ENCODE measurements at places on chromosomes 7 and 10.

- no peak for DNase-seq
Observed at GRCh38 chr7:29190349-29191045, 4.1 kb upstream of the CHN2 start.

DNA sequence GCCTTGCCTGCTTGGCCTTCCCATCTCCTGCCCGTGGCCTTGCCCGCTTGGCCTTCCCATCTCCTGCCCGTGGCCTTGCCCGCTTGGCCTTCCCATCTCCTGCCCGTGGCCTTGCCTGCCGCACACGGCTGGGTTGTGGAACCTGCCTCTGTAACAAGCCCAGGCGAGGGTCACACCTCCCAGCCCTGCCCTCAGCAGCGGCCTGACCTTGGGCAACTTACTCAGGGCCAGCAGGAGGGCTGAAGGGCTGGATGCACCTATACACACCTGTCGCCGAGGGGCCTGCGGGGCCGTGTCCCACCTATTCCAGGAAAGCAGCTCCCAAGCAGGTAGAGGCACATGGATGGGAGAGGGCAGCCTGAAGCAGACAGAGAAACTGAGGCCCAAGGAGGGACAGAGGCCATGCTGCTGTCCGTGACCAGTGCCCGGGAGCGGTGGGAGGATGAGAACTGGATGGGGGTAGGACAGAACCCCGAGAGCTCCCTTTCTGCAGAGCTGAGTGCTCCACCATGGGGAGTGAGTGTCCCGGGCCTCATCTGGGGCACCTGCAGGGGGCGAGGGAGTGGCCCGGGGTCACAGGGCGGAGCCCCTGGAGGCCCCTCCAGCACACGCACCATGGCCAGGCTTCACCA, 277.6 kb downstream of the ELFN1 start:
- no peak for DNase-seq

- no peak for DNase-seq
Observed at GRCh38 chr10:23037561-23037960, 57.8 kb upstream of the MSRB2 start.

GRCh38 chr7:37153376-37153775, 295.3 kb downstream of the ELMO1 start:
- no peak for DNase-seq

- DNase-seq = no peak
Observed at GRCh38 chr7:47302560-47302959, 279.4 kb downstream of the TNS3 start.

GRCh38 chr7:73828107-73828803, 2.5 kb upstream of the CLDN4 start:
- DNase-seq = peak; percentile 10

Data from activated CD4-positive, alpha-beta T cell treated with anti-CD3 and anti-CD28 coated beads, Interleukin-2, amount 50 U/mL, for 16 hours (primary cell).